ENCODE measurements at places on chromosomes 1 and 21.
A peak's percentile ranks its signal among the peaks of the same experiment; 100 is the strongest.

- no peak for DNase-seq
Observed at GRCh38 chr1:110185181-110185580, 24.9 kb upstream of the KCNC4 start.

DNA sequence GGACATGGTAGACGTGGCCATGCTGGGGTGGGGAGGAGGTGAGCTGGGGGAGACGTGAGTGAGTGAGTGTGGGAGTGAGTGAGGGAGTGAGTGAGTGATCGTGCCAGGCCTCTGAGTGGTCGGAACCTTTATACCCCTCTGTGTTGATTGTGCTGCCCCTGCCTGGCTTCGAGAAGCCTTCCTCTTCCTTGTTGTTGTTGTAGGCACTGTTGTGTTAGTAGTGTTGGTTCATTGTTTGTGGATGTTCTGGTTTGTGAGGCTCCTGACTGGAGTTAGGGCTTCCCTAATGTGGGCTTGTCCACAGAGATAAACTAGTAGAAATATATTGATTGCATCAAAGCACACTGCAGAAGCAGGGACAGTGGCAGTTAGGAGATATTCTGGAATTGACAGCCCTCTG is at the start of gene KRTAP10-3:
Gene KRTAP10-3 (minus strand): TSS at position 101 of the 400 bp plus-strand sequence. CDS start 80 bp downstream, at position 21.
- DNase-seq = no peak

DNA sequence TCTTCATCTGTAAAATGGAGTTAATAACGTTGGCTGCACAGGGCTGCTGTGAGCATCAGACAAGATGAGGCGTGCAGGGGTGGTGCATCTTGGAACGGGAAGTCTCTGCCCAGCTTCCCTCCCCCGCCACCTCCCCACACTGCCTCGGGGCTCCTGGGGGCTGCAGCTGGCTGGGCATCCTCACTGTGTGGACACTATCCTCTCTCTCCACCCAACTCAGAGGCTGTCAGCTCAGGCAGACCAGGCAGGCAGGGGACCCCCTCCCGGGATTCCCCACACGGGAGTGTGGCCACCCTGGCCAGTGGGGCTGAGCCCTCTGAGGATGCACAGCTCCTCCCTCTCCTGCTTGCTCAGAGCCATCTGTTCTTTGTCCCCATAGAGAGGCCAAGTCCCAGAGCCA is 122.7 kb downstream of the CCDC185 start:
- no peak for DNase-seq

GRCh38 chr1:103525114-103525606 is 339 bp upstream of the RNPC3 start:
- DNase-seq = no peak

GRCh38 chr1:93140106-93140505 is 40.1 kb downstream of the TMED5 start:
- DNase-seq = no peak

- no peak for DNase-seq
Observed at GRCh38 chr1:72283022-72283306, 625 bp upstream of the NEGR1 start.

DNA sequence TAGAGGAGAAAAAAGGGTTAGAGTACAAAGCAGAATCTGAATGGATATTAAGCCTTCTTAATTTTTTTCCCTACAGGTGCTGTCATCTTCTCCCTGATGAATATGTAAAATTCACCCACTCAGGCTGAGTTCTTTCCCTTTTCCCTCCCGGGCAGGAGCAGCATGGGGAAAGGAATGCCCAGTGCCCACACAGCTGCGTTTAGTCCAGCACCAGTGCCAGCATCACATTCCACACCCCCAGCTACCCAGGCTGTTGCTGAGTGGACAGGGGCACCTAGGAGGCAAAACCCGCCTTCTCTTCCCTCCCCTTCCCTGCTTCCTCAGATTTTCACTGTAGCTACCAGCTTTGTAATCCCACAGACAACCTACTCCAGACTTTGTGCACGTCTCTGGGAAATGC is 3.4 kb upstream of the CADM3 start:
- DNase-seq = no peak

DNA sequence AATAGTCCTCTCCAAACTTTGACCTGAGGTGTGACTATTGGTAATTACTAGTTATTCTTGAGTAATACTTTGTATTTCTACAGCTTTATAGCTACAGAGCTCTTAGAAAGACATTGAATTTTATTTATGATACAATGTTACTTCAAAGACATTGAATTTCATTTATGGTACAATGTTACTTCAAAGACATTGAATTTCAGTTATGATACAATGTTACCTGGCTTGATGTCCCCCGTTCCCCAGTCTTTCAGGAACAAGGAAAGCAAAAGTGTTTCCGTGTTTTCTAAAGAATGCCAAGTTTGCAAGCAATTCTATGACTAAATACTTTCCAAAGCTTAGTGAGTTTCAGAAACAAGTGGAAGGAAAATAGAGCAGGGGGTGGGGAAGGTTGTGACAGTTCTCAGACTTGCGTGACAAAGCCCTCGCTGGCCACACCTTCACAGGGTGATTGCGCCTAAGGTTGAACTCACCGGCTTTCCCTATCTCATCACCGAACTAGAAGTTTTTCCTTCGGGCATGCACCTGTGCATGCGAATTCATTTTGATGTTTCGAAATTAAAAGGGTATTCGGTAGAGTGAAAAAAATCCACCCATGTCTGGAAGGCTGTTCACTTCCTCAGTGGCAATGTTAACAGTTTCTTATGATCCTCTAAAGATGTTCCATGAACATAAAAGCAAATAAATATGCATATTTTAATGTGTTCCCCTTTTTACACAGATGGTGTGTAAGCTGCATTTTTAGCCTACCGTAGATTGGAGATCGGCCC is 909 bp upstream of the PAXBP1 start:
- peak; percentile 31 for DNase-seq

DNA sequence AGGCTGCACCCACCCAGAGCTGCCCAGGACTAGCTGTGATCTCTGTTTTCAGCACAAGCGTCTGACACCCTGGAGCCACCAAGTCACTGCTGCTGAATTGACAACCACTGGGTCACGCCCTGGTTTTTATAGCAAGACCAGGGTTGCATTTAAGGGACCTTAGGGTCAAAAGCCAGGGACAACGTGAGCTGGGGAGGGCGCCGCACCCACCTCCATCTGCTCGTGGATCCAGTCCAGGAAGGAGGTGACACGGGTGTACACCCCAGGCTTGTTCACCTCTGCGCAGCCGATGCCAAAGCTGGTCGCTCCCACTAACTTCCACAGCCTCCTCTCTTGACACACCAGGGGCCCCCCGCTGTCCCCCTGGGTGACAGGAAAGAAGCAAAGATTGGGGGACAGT is 9.2 kb upstream of the TFF1 start:
- DNase-seq = no peak

GRCh38 chr1:181023265-181024057 is 791 bp upstream of the STX6 start:
- no peak for DNase-seq

DNA sequence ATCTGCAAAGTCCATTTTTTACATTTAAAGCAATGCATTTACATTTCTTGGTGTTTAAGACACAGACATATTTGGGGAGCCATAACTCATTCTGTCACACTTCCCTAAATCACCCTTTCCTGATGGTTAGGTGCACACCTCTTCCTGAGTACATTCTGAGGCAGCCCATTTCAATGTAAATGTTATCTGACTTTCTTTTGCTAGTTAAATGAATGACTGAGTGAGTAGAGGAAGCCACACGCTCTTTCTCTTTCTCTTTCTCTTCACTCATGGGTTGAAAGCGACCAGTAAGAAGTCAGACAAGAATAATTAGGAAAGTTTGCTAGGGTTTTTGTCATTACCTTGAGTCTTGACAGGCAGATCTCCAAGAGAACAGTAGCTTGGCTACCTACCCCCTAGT is 143.1 kb downstream of the S1PR1 start:
- DNase-seq = peak; percentile 22

DNA sequence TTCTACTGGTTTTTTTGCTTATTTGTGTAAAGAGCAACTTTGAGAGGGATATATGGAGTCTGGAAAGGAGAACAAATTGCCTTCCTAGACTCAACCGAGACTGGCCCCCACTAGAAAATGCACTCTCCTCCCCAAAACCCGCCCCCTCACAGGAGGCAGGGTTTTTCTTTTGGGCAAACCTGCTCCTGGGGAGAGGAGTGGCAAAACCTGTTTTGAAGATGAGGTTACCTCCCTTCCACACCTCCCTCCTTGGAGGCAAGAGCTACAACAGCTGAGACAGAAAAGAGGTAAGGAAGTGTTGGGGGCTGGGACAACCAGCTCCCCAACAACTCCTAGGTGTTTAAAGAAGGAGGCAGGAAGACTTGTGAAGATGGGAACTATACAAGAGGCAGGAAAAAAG is at the start of gene BNIPL:
Gene BNIPL (plus strand): TSS at position 231 of the 400 bp plus-strand sequence. CDS start 140 bp downstream, at position 371.
- no peak for DNase-seq

- DNase-seq = no peak
Observed at GRCh38 chr1:48003741-48004531, 6.8 kb upstream of the TRABD2B start.

All from GM19239 (cell line).